ENCODE measurements at places on chromosomes 6 and 20.
A peak's percentile ranks its signal among the peaks of the same experiment; 100 is the strongest.

DNA sequence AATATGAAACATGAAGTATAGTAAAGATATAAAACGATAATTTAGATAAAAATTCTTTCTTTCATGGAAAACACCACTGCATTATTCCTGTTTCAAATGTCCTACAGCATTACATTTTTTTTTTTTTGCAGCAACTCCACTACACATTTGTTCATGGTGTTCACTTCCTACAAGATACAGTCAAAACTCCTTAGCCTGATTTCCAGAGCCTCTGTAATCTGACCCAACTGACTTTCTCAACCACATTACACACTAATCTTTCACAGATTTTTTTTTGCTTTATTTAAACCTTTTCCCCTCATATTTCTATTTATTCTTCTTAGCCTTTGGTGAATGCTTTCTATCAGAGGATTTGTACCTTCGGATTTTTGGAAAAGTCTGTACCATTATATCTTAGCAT is 176.5 kb upstream of the PDE7B start:
- DNase-seq, result no peak

- no peak for DNase-seq
These were observed 18.0 kb upstream of the DSE start for GRCh38 chr6:116352515-116353471.

DNA sequence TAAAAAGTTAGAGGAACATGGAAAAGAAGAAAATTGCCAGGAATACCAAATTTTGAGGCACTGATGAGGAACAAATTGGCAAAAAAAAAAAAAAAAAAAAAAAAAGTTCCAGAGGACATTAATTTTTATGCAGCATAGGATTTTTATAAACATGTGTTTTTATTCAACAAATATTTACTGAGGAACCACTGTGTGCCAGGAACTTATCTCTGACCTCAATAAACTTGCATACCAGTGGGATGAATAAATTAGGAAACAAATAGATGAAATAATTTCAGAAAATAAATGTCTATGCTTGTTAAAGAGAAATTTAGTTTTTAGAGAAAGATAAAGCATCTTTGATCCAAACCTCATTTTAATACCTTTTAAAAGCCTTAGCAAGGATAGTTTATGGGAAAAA is 175.1 kb downstream of the PDE10A start:
- DNase-seq, result no peak

DNA sequence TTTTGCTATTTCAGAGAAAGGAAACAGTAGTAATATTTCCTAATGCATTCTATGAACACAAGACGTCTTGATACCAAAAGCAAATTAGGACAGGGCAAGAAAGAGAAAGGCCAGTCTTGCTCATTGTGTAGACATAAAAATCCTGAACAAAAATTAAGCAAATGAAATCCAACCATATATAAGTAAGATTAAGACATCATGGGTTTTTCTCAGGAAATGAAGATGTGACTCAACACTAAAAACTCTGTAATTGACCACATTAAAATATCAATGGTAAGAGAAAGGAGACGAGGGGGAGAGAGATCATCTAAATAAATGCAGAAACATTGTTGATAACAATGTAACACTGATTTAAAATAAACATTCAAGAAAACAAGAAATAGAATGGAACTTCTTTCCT is 205.4 kb downstream of the SOD2 start:
- DNase-seq, result no peak

GRCh38 chr6:148140772-148141557 is 201.7 kb upstream of the SASH1 start:
- DNase-seq, result no peak

DNA sequence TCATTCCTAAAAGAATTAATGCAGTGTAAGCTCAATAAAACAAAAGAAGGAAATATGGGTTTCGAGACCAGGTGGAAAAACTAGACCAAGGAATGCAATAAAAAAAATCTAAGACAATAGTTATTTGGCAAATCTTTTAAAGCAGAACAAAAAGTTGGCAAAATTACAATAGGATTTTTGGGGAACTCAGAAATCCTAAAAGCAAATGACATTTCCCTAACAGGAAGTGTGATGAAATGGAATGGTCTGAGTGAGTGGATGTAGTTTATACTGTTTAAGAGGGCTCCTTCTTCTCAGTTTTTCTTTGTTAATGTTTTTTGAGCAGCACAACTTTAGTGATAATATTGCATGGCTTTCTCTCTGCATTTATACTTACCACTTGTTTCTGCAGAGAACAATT is 190.0 kb downstream of the PLCB4 start:
- DNase-seq, result no peak

- DNase-seq, result peak; percentile 6
These were observed 45.1 kb upstream of the BHLHE23 start for GRCh38 chr20:63051911-63052310.

DNA sequence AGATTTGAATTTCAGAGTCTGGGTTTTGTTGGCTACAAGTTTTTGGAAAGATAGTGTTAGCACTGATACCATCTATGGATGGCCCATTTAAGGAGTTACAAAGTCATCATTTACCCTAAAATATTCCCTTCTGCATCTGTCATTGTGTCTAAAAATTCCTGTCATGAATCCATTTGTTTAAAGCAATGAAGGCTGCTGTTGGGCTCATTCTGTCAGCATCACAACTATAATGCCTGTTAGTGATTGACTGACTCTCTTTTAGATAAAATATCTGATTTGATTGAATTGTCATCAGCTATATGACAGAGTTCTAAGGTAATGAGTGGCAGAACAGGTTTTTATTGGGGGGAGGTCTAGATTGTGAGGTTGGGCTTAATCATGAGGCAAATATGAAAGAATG is 167.6 kb upstream of the IMPG1 start:
- no peak for DNase-seq

- no peak for DNase-seq
These were observed 9.6 kb upstream of the MOXD1 start for GRCh38 chr6:132410830-132411229.

DNA sequence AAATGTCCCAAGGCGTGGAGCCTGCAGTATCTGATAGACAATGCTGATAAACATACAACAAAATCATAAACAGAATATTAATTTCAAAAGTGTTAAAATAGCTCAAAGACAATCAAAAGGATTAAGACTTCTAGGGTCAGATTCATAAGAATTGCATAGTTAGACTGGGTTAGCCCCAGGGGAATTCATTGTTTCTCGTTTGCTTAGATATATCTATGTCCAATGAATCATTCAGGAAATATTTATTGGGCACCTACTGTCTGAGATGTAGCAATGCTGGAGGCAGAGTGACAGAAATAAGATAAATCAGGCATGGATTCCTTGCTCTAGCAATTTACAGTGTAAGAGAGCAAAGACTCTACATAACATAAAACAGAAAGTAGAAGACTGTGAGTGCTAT is 124.4 kb upstream of the PRL start:
- DNase-seq, result no peak

GRCh38 chr6:105080279-105080678 is 99.5 kb downstream of the POPDC3 start:
- no peak for DNase-seq

DNA sequence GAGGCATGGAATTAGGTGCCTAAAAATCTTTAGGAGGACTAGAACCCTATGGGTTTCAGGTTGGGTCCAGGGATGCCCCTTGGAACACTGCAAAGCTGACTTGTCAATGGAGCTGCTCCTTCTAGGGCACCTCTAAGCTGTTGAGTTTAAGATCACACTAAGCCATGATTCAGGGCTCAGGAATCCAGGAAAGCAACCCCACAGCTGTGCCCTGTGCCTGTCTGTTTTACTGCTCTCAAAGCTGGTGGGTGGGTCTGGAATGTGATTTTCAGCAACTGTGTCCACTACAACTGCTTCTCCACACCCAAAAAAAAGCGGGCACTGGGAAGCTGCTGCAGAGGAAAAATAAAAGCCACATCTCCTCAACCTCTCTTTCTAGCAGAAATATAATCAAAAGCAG is 310.4 kb upstream of the MOCS1 start:
- DNase-seq, result no peak

- no peak for DNase-seq
These were observed 88.9 kb upstream of the ELOVL5 start for GRCh38 chr6:53437557-53438202.

DNA sequence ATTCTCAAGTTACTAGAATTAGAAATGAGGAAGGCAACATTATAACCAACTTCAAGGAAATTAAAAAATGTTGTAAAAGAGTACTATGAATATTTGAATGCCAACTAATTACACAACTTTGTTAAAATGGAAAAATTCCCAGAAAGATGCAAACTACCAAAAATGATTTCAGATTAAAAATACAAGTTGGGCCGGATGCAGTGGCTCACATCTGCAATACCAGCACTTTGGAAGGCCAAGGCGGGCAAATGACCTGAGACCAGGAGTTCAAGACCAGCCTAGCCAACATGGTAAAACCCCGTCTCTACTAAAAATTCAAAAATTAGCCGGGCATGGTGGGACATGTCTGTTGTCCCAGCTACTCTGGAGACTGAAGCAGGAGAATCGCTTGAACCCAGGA is 874.2 kb upstream of the GJE1 start:
- DNase-seq, result no peak

DNA sequence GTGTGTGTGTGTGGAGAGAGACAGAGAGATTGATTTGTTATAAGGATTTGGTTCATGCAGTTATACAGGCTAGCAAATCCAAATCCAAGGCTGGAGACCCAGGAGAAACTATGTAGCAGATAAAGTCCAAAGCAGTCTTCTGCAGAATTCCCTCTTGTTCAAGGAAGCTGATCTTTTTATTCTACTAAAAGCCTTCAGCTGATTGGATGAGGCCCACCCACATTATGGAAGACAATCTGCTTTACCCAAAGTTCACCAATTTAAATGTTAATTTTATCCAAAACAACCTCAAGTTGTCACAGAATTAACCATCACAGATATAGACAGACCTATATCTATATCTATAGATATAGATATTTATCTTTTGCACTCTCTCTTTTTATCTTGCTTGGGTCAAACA is 67.0 kb downstream of the TPBG start:
- DNase-seq, result no peak

- DNase-seq, result peak; percentile 62
These were observed 1.1 kb upstream of the LSM14B start for GRCh38 chr20:62120990-62121775.

- DNase-seq, result no peak
These were observed 84.4 kb downstream of the PKIB start for GRCh38 chr6:122694602-122695001.

GRCh38 chr6:156935000-156935399 is 157.8 kb downstream of the ARID1B start:
- DNase-seq, result no peak

GRCh38 chr6:29961966-29962365 is 19.6 kb downstream of the HLA-A start:
- DNase-seq, result no peak

- no peak for DNase-seq
These were observed 1.2 kb upstream of the PXDC1 start for GRCh38 chr6:3752531-3753227.

DNA sequence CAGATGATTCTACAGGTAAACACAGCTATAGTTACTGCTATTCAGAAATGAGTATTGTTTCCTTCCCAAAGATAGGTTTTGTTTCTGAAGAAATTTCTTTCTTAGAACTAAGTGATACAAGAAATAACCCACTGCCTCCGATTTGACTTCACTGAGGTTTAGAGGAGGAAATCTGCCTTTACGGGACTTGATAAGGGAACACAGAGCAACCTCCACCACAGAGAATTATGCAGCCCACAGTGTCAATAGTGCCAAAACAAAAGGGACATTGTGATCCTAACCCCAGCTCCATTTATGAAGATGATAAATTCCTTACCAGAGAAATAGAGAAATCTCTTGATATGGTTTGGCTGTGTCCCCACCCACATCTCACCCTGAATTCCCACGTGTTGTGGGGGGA is 164.6 kb downstream of the ZNF217 start:
- no peak for DNase-seq

DNA sequence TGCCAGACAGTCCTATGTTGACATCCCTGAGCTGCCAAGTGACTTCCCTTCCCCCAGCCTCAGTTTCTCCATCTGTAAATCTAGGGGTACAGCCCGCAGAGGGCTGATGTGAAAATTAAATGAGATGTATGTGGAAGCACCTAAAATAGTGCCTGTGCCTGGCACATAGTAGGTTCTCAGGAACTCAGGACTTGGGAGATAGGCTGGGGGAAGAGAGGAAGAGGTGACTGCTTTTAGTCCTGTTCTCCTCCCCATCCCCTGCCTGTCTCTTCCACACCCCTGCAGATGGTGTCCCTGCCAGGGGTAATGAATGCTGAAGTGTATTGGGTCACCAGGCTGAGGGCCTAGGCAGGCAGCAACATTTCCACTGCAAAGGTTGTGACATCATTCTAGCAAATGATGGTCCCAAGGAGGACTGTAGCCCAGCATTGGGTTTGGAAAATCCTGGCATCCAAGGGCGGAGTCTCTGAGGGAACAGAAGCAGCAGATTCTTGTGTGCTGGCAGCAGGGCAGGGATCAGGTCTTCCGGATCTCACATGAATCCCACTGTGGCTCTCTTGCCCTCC is 1.8 kb downstream of the SNPH start:
- no peak for DNase-seq

DNA sequence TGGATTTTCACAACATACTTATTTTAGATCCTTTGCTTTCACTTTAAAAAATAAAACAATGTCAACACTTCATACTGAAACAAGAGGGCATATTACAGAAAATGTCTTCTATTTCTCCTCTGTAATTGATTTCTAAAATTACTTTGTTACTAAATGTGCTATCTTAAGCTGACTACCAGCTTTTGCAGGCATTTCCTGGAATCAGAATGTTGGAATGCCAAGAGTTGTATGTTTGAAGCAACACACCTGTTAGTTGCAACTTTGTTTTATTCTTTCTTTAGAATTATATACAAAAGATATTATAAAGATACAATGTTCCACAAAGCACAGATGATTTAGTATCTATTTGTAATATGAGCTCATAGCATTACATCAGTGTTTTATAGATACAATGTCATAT is 62.5 kb upstream of the TMEM170B start:
- DNase-seq, result no peak

- DNase-seq, result no peak
These were observed 77.8 kb downstream of the VIP start for GRCh38 chr6:152828431-152828830.

- DNase-seq, result peak; percentile 84
These were observed 107.2 kb downstream of the ASXL1 start for GRCh38 chr20:32465092-32465900.

DNA sequence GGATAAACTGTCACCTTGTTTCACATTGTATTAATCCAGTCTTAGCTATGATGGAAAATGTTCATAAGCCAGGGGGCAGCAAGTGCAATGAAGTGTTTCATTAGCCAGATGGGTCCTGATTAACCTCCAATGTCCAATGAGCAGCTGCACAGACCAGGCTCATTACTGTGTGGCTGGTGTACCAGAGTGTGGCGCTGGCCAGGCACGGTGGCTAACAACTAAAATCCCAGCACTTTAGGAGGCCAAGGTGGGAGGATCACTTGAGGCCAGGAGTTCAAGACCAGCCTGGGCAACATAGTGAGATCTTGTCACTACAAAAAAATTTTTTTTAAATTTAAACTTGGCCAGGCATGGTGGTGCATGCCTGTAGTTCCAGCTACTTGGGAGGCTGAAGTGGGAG is 201.7 kb upstream of the FOXQ1 start:
- DNase-seq, result no peak

DNA sequence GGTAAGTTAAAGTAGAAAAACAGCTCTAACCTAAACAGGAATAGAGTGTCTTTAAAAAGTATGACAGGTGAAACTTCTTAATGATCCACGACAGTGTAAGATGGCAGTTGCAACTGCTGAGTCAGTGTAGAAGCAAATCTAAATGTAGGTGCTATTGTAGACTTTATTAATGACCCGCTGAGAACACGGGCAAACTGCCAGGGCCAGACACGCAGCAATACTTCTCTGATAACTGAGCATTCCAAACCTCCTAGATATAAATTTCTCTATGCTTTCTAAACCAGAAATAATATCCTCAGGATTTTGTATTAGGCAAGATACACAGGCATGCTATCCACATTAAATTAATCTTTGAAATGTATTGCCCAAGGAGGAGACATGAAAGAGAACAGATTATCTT is 1076.4 kb downstream of the HACE1 start:
- no peak for DNase-seq
